Activated T-helper 1 cell treated with Interleukin-2 at 50 U/mL for 16 hours (primary cell): ENCODE measurements at places on chromosomes 11 and 22.

DNA sequence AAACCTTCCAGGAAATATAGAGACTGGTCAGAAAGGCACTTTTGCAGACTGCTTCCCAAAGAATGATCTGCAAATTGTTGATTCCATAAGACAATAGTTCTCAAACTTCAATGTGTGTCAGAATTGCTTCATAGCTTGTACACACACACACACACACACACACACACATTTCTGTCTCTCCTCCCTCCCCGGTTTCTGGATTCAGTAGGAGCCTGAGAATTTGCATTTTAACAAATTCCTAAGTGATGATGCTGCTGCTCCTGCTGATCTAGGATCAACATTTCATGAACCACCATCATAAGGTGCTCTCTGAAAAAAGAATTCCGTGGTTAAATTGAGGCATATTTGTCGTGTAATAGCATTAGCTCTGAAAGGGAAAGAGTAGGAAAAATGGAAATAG, 35.3 kb upstream of the FZD4 start:
- no peak for DNase-seq

GRCh38 chr11:62459080-62459479, 40.2 kb downstream of the SCGB1A1 start:
- DNase-seq = no peak

GRCh38 chr11:117483372-117483771, 155.7 kb downstream of the CEP164 start:
- no peak for DNase-seq

DNA sequence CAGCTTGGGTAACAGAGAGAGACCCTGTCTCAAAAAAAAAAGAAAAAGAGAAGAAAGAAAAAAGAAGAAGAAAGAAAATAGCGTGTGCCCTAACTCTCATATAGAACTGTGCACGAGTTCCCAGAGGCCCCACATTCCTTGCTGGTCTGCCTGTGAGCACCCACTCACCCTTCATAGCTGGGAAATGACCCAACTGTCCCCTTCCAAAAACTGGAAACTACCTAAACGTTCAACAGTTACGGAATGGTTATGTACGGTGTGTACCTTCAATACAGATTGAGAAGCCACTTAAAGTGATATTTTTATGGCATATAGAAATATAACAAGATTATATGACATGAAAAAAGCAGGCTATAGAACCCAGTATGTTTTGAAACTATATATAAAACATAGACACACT, 82.0 kb downstream of the PARVA start:
- no peak for DNase-seq

DNA sequence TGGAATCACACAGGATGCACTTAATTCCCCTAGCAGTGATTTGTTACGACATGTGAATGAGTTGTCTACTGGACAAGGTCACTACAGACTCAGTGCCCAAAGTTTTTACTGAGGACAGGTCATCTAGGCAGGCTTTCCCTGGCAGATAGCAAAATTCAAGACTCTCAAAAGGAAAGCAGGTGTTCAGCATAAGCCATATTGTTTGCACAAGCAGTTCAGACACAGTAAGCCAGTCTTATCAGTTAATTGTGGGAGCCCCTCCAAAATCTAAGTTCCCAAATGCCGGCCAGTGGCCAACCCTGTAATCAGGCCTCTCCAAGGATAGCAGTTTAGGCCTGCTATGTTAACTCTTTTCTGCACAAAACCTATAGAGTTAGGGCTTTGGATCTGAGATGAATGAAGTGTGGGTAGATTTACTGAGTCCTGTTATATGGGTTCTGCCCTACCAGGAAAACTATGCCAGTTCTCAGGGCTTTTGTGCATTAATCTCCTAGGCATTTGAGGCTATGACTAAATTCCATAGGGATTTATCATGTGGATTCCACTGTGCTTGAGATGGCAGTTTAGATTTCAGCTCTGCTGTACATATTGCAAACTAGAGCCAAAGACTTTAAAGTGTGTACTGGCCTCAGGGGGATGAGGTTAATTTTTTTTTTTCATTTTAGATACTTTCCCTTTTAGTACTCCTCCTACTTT, 4.8 kb upstream of the ARHGEF12 start:
- DNase-seq = no peak

GRCh38 chr11:1150769-1151365, 6.9 kb upstream of the MUC5AC start:
- no peak for DNase-seq

GRCh38 chr11:38791346-38791961, 2193.4 kb upstream of the RAG2 start:
- DNase-seq = no peak

GRCh38 chr22:31451709-31452571, 37.7 kb downstream of the EIF4ENIF1 start:
- DNase-seq = no peak

- no peak for DNase-seq
Measured at GRCh38 chr11:115220423-115220822, 283.8 kb downstream of the CADM1 start.

DNA sequence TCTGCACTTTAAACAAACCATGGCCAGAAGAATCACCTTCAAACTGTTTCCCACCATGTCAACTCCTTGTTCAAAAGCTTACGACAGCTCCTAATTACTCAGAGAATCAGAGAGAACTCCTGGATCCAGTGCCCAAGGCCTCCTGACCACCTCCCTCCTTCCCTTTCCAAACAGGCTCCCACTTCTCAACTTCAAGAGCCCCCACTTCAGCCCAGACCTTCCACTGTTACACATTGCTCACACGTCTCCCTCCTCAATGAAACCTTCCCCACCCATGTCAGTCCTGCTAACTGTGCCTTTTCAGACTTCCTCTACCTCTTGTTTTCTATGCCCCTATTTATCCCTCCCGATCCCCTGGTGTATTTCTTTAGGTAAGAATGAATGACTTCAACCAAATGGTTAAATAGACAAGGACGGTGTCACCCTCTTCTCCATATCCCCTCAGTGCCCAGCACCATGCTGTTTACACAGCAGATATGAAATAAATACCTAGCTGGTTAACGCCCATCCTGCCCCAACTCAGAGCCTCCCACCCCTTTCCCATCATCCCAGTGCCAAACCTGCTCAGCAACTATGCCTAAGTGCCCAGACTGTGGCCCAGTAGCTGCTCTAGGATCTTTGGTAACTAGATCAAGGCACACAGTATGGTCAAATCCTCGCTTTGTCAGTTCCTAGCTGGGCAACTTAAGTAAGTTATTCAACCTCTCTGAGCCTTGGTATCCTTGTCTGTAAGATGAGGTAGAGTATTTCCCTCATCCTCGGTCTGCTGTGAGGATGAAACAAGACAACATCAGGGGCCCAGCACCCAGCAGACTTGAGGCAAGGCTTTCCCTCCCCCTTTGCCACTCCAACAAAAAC, 36.8 kb downstream of the PLEKHA7 start:
- no peak for DNase-seq
